ENCODE measurements at places on chromosomes 6 and 20. TPM values are rescaled to one million over a fixed set of nuclear protein-coding genes. Genes with fewer than 3 reads are reported as not detected.

GRCh38 chr20:37800618-37801017, 102.3 kb upstream of the VSTM2L start:
- H3K36me3 ChIP-seq, result peaks cover 37% of the 10 kb centered on the region
- H3K27ac ChIP-seq, result no peak overlapping the region
- H3K4me3 ChIP-seq, result no peak overlapping the region
- DNase-seq, result no peak

DNA sequence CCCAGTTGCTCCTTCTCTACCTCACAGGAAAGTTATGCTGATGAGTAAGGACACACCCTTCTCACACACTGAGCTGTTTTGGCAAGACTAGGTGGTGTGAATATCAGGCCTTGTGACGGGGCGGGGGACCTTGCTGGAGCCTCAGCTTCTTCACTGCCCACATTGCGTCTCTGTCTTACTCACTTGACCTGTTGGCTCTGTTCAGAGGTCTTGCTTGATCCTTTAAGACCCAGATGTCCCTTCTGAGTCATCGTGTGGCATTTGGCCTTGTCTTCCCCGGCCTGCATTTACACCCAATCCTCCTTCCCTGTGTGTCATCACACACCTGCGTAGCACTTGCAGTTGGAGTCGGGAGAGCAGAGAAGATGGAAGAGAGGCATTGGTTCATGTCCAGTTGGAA, 8.3 kb upstream of the PRND start:
- no peaks in the 10 kb centered on the region for H3K27me3 ChIP-seq
- H3K36me3 ChIP-seq, result no peaks in the 10 kb centered on the region
- H3K27ac ChIP-seq, result no peak overlapping the region
- no peak for DNase-seq
- no peak overlapping the region for H3K4me3 ChIP-seq

GRCh38 chr6:5704708-5705107, 302.0 kb downstream of the NRN1 start:
- DNase-seq, result no peak
- H3K27ac ChIP-seq, result no peak overlapping the region
- H3K4me1 ChIP-seq, result peaks cover 25% of the 10 kb centered on the region
- no peak overlapping the region for H3K4me3 ChIP-seq
- no peaks in the 10 kb centered on the region for H3K27me3 ChIP-seq
- peaks cover 3% of the 10 kb centered on the region for H3K36me3 ChIP-seq

DNA sequence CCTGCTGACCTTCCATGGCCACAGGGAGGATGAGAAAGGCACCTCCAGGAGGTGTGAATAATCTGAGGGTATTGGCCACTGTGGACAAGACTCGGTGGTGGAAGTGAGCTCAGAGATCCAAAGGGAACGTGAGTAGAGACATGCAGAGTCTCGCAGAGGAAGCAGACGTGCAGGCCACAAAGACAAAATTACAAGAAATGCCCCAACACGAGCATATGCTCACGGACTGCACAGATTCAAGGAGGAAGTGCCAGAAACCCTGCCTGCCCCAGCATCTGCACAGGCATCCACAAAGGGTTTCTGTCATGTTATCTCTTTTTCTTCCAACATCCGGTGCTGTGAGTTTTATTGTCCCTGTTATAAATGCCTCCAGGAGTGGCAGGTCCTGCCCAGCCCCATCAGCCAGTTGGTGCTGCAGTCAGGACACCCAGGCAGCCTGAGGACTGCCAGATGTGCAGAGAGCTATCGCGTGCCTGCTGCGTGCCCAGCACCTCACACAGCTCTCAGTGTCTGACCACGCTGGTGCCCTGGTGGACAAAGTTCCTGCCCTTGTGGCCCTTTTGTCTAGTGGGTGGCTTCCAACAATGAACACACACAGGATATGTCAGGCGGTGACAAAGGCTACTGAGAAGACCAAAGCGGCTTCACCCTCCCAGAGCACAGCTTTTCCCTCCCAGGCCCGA, 34.0 kb upstream of the FANCE start:
- peaks cover 35% of the 10 kb centered on the region for H3K4me1 ChIP-seq
- H3K27me3 ChIP-seq, result no peaks in the 10 kb centered on the region
- H3K4me3 ChIP-seq, result peak overlapping the region; percentile 7

- no peaks in the 10 kb centered on the region for H3K4me1 ChIP-seq
- H3K27me3 ChIP-seq, result peaks cover 2% of the 10 kb centered on the region
- no peaks in the 10 kb centered on the region for H3K36me3 ChIP-seq
- H3K4me3 ChIP-seq, result no peak overlapping the region
- no peak for DNase-seq
These were observed 836.0 kb downstream of the MAFB start for GRCh38 chr20:39853050-39853449.

DNA sequence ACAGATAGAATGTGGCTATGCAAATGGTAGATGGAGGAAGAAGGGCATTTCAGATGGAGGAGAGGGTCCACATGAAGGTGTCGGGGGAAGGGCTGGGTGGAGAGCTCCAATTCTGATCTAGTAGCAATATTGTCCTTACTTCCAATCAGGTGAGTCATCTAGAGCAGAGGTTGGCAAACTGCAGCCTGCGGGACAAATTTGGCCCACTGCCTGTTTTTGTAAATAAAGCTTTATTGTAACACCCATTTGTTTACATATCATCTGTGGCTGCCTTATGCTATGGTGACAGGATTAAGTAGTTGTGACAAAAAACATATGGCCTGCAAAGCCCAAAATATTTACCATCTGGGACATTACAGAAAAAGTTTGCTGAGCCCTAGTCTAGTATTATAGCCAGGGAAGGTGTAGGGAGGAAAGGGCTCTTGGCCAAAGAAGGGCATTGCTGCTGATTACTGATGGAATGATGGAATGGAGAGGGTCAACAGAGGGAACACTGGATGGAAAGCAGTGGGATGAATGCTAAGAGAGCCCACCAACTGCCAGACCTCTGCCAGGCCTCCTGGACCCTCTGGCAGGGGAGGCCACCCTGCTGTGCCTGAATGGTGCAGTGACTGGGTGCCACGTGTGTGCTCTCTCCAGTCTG, 79.8 kb downstream of the SLC22A23 start:
- H3K27ac ChIP-seq, result no peak overlapping the region
- peaks cover 12% of the 10 kb centered on the region for H3K4me1 ChIP-seq
- H3K36me3 ChIP-seq, result no peaks in the 10 kb centered on the region
- no peak for DNase-seq
- H3K27me3 ChIP-seq, result peaks cover 6% of the 10 kb centered on the region

DNA sequence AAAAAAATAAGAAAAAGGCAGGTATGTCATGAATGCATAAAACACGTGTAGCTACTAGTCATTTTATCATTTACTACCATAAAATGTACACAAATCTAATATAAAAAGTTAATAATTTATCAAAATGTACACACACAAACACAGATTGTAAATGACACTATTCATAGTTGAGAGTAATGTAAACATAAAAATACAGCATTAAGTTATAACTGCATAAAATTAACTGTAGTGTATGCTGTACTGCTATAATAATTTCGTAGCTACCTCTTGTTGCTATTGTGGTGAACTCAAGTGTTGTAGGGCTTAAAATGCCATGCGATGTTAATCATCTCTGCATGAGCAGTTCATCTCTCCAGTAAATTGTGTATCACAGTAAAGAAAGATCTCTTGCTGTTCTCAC, 170.0 kb downstream of the MRPL14 start:
- H3K27me3 ChIP-seq, result peaks cover 16% of the 10 kb centered on the region
- no peak overlapping the region for H3K4me3 ChIP-seq
- H3K4me1 ChIP-seq, result no peaks in the 10 kb centered on the region
- no peak for DNase-seq
- H3K27ac ChIP-seq, result no peak overlapping the region
- H3K36me3 ChIP-seq, result peaks cover 2% of the 10 kb centered on the region

DNA sequence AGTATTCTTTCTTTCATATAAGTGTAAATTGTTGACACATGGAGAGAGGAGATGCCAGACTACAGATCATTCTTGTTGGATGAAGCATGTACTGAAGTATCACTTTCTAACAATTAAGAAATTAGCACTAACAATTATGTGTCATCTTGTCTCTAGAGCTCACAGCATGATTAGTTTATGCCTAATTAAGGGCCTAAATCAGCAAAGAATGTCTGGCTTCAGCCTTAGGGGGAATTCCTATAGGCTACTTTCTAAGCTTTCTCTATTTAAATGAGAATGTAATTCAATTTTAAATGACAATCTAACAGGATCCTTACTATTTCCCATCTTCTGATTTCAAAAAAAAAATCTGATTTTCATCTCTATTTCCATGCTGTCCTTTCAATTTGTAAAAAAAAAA, 371.0 kb downstream of the EPHA7 start:
- no peak for DNase-seq
- no peaks in the 10 kb centered on the region for H3K36me3 ChIP-seq
- no peaks in the 10 kb centered on the region for H3K27me3 ChIP-seq
- H3K27ac ChIP-seq, result no peak overlapping the region

DNA sequence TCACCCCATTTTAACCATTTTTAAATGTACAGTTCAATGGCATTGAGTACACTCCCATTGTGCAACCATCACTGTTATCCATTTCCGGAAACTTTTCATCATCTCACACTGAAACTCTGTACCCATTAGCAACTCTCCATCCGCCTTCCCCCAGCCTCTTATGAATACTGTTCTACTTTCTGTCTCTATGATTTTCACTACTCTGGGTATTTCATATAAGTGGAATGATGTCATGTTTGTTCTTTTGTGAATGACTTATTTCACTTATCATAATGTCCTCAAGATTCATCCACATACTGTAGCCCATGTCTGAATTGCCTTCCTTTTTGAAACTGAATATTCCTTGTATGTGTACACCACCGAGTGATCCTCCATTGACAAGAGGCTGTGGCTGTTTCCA, 92.9 kb upstream of the TOX2 start:
- peaks cover 9% of the 10 kb centered on the region for H3K4me1 ChIP-seq
- peak; percentile 30 for DNase-seq
- H3K4me3 ChIP-seq, result no peak overlapping the region
- no peaks in the 10 kb centered on the region for H3K36me3 ChIP-seq
- peaks cover 9% of the 10 kb centered on the region for H3K27me3 ChIP-seq

DNA sequence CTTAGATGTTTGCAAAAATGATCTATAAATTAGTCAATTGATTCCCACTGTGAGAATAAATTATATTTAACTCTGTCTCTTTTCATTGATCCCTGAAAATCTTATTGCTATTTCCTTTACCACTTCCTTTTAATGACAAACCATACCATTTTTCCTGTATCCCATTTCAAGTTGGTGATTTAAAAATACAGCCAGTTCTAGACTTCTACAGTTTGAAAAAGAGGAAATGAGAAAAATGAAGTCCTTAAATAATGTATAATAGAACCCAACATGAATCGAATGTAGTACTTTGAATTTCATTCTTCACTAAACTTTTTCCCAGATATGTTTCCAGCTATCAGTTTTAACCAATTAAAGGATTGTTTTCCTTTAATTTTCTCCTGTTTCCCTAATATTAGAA, 29.5 kb upstream of the SDHAF4 start:
- H3K4me1 ChIP-seq, result peaks cover 2% of the 10 kb centered on the region
- no peaks in the 10 kb centered on the region for H3K27me3 ChIP-seq
- peaks cover 8% of the 10 kb centered on the region for H3K36me3 ChIP-seq

DNA sequence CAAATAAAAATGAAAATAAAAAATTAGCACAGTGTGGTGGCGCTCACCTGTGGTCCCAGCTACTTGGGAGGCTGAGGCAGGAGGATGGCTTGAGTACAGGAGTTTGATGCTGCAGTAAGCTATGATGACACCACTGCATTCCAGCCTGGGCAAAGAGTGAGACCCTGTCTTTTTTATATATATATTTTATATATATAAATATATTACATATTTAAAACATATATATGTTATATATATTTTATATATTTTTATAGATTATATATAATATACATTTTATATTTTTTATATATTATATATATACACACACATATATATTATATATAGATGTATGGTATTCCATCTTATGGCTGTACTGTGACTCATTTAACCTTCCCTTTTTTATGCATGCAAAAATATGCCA, 87.6 kb upstream of the PMEPA1 start:
- no peak overlapping the region for H3K27ac ChIP-seq
- no peaks in the 10 kb centered on the region for H3K4me1 ChIP-seq
- no peaks in the 10 kb centered on the region for H3K27me3 ChIP-seq

DNA sequence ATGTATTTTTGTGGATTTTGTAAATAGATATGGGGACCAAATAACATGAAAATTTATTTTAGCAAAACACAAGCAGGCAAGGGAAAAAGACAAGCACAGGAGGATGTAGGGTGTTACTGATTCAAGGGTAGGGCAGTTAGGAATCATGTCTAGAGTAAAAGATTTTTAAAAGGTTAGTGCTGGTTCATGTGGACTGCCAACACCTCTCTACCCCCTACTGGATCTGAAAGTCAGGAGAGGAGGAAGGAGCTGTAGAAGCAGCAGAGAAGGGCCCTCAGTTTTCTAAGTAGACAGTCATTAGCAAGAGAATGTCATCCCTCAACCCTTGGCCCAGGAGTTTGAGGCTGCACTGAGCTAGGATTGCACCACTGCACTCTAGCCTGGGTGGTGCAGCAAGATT, 95.2 kb downstream of the RREB1 start:
- no peaks in the 10 kb centered on the region for H3K27me3 ChIP-seq
- H3K27ac ChIP-seq, result peak overlapping the region; percentile 28
- no peak for DNase-seq
- H3K36me3 ChIP-seq, result peaks cover 19% of the 10 kb centered on the region
- H3K4me3 ChIP-seq, result no peak overlapping the region
- H3K4me1 ChIP-seq, result peaks cover 18% of the 10 kb centered on the region

- H3K36me3 ChIP-seq, result no peaks in the 10 kb centered on the region
- H3K4me1 ChIP-seq, result peaks cover 39% of the 10 kb centered on the region
These were observed 130.1 kb downstream of the BCAS1 start for GRCh38 chr20:53940360-53940702.

GRCh38 chr6:168597471-168597875, 156.5 kb downstream of the SMOC2 start:
- H3K27ac ChIP-seq, result no peak overlapping the region
- peaks cover 5% of the 10 kb centered on the region for H3K27me3 ChIP-seq
- H3K4me3 ChIP-seq, result no peak overlapping the region
- H3K4me1 ChIP-seq, result no peaks in the 10 kb centered on the region

GRCh38 chr6:133396233-133396983, 155.3 kb downstream of the EYA4 start:
- DNase-seq, result no peak
- peaks cover 1% of the 10 kb centered on the region for H3K27me3 ChIP-seq
- no peak overlapping the region for H3K27ac ChIP-seq
- H3K4me1 ChIP-seq, result no peaks in the 10 kb centered on the region

GRCh38 chr6:24916496-24916895, 19.3 kb downstream of the RIPOR2 start:
- DNase-seq, result no peak
- no peak overlapping the region for H3K4me3 ChIP-seq
- peaks cover 89% of the 10 kb centered on the region for H3K4me1 ChIP-seq
- no peaks in the 10 kb centered on the region for H3K27me3 ChIP-seq
- peaks cover 11% of the 10 kb centered on the region for H3K36me3 ChIP-seq

DNA sequence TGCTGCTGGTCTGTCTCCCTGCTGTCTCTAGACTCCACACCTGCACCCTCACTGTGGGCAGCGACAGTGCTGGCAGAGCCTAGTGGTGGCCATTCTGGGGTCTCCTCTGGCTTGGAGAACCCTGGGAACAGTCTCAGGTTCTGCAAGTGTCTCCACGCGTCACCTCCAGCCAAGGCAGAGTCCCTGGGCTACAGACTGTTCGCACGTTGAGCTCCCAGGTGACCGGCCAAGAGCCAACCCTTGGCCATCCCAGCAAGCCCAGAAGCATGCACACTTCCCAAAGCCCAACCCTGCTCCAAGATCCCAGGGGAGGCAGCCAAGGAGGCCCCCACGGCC, 4.8 kb downstream of the EEF1A2 start:
- DNase-seq, result no peak
- no peak overlapping the region for H3K4me3 ChIP-seq
- no peaks in the 10 kb centered on the region for H3K4me1 ChIP-seq
- H3K36me3 ChIP-seq, result no peaks in the 10 kb centered on the region
- H3K27me3 ChIP-seq, result peaks cover 18% of the 10 kb centered on the region
- no peak overlapping the region for H3K27ac ChIP-seq

The GHRH gene
- total RNA-seq, result not detected

The UST gene
- total RNA-seq, result 1.2 TPM

The C2 gene
- total RNA-seq, result 0.99 TPM

The TPMT gene
- total RNA-seq, result 6.6 TPM

The HSPA12B gene
- total RNA-seq, result not detected

The LRRN4 gene
- not detected for total RNA-seq

The TCF15 gene
- not detected for total RNA-seq

The ITPR3 gene
- total RNA-seq, result 38.0 TPM
